Spleen (tissue), 13 donors: ENCODE measurements at places on chromosomes 7 and 10. TPM values are rescaled to one million over a fixed set of nuclear protein-coding genes. Genes with fewer than 3 reads are reported as not detected.

GRCh38 chr7:104444017-104444416, 115.6 kb downstream of the LHFPL3 start:
- no peak for DNase-seq

- DNase-seq: no peak
Observed at GRCh38 chr10:122296363-122297120, 25.4 kb downstream of the BTBD16 start.

- DNase-seq: no peak
Observed at GRCh38 chr10:99366666-99367065, 37.5 kb downstream of the CNNM1 start.

GRCh38 chr10:116014326-116014725, 258.7 kb downstream of the GFRA1 start:
- DNase-seq: no peak

GRCh38 chr7:60706-61105, 131.7 kb upstream of the FAM20C start:
- DNase-seq: peak; percentile 67

DNA sequence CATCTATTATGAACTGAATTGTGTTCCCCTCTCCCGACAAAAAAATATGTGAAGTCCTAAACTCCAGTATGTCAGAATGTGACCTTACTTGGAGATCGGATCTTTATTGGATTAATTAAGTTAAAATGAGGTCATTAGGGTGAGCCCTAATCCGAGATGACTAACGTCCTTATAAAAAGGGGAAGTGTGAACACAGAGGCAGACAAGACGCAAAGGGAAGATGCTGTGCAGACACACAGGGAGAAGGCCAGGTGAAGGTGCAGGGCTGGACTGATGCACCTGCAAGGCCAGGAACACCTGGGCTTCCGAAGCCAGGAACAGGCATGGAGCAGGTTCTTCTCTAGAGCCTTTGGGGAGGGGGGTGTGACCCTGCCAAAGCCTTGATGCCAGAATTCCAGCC, 187.8 kb downstream of the PARD3 start:
- DNase-seq: no peak

- no peak for DNase-seq
Observed at GRCh38 chr7:133535308-133535707, 282.4 kb downstream of the EXOC4 start.

GRCh38 chr10:100998991-100999741, 442 bp upstream of the LZTS2 start:
- peak; percentile 97 for DNase-seq

DNA sequence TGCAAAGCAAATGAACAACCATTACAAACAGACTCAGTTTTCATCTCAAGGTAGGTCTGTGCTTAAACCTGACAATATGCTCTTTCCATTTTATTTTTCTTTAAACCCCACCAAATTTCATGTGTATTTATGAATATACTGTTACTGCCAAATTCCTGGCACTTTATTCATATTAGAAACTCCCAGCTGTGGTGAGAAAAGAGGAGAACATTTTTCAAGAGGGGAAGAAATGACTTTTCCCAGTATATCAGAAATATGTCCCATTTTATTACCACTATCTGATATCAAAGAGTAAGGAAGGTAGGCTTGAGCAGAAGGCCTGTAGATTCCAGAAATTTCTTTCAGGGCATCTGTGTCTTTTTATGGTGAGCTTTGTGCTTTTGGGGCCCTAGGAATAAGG, 189.6 kb downstream of the ADAM12 start:
- DNase-seq: no peak

The DDX50 gene
- 28.8 TPM for polyA plus RNA-seq

The CFAP43 gene
- polyA plus RNA-seq: 0.17 TPM

The ELOVL3 gene
- polyA plus RNA-seq: 1.1 TPM

The KIAA1549 gene
- 0.09 TPM for polyA plus RNA-seq

The CALY gene
- 0.10 TPM for polyA plus RNA-seq

The RBM33 gene
- polyA plus RNA-seq: 10.2 TPM

The PODXL gene
- polyA plus RNA-seq: 2.9 TPM

The CYP3A4 gene
- not detected for polyA plus RNA-seq

The FAM25G gene
- not detected for polyA plus RNA-seq
